ENCODE measurements at places on chromosomes 7 and 10.

DNA sequence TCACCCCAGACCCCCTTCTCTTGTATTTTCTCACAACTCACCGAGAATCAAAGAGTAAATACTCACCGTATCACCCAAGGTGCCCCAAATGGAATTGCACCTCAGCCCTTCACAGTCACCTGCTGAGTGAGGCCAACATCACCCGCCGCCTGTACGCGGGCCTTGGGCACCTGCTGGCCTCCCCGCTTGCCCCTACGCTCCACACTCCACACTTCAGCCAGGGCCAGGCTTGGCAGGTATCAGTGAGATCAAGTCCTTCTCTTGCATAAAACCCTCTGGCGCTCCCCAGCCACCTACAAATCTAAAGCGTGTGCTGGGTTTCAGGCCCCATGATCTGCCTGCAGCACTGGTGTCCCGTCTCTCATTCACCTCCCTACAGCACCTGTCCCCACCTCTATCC lies 300.6 kb downstream of the GFRA1 start:
- DNase-seq = no peak

DNA sequence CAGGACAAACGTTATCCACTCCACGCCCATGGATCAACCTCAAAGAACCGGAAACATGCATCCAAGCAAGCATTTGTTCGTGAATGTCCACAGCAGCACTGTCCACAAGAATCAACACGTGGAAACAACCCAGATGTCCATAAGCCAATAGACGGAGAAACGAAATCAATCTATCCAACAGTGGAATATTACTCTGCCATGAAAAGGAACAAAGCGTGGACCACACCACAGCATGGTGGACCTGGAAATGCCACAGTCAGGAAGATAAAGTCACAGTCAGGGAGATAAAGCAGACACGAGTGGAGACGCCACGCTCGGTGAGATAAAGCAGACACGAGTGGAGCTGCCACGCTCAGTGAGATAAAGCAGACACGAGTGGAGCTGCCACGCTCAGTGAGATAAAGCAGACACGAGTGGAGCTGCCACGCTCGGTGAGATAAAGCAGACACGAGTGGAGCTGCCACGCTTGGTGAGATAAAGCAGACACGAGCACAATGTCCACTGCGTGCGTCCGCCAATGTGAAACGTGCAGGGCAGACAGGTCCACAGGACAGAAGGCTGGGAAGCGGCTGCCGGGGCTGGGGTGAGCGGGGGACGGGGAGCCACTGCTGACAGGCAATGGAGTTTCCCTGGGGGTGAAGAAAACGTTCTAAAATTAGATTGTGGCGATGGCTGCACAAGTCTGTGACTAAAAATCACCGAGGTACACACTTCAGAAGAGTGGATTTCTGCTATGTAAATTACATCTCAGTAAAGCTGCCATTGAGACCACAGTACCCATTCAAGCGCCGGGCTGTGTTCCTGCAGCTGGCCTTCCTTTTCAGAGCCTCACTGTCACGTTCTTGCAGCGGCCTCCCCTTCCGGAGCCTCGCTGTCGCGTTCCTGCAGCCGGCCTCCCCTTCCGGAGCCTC lies 10.6 kb downstream of the GPER1 start:
- DNase-seq = no peak

DNA sequence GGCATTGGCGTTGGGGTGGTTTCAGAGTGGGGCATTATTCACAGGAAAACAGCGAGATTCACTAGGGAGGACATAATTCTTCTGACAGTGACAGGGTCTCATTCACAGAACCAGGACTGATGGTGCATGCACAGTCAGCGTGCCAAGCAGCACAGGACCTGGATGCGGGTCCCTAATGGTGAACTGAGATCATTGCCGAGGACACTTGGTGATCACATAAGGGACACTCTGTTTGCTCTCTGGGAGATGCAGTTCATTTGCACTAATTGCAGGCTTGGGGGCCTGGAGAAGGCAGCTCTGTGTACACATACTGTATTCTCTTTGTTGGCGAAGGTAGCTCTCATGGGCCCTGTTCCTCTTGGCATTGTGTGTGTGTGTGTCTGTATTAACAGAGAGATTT lies 716.1 kb downstream of the PHTF2 start:
- DNase-seq = no peak

- DNase-seq = no peak
These were observed 49.1 kb downstream of the RAPGEF5 start for GRCh38 chr7:22307816-22308215.

GRCh38 chr7:107573537-107573936 lies 6.5 kb upstream of the BCAP29 start:
- no peak for DNase-seq

GRCh38 chr7:45238806-45239205 lies 81.2 kb downstream of the RAMP3 start:
- no peak for DNase-seq

- DNase-seq = no peak
These were observed 30.5 kb downstream of the SHTN1 start for GRCh38 chr10:116974456-116975005.

- no peak for DNase-seq
These were observed 29.8 kb upstream of the EPC1 start for GRCh38 chr10:32376771-32377170.

GRCh38 chr7:20508109-20508508 lies 107.4 kb upstream of the ABCB5 start:
- DNase-seq = no peak

GRCh38 chr10:34101001-34101400 lies 714.1 kb downstream of the PARD3 start:
- no peak for DNase-seq

DNA sequence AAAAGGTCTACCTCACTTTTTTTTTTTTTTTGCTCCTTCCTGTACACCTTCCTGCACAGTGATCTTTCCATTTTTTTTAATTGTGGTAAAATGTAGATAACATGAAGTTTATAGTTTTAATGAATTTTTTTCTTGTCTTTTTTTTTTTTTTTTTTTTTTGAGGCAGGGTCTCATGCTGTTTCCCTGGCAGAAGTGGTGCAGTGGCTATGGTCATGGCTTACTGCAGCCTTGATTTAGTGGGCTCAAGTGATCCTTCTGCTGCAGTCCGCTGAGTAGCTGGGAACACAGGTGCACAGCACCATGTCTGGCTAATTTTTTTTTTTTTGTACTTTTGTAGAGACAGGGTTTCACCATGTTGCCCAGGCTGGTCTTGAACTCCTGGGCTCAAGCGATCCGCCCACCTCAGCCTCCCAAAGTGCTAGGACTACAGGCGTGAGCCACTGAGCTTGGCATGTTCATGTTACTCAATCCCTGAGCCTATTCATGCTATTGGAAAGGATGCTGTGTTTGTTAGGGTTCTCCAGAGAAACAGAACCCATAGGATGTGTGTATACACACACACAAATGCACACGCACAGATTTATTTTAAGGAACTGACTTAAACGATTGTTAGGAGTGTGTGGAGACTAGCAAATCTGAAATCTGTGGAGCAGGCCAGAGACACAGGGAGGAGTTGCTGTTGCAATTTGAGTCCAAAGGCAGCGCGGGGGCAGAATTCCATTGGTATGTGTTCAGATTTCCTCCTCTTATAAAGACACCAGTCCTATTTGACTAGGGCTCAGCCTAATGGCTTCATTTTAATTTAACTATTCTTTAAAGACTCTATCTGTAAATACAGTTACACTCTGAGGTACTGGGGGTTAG lies 29.1 kb downstream of the GALNT11 start:
- DNase-seq = no peak

GRCh38 chr7:107856806-107857540 lies 34.0 kb upstream of the DLD start:
- DNase-seq = peak; percentile 3

DNA sequence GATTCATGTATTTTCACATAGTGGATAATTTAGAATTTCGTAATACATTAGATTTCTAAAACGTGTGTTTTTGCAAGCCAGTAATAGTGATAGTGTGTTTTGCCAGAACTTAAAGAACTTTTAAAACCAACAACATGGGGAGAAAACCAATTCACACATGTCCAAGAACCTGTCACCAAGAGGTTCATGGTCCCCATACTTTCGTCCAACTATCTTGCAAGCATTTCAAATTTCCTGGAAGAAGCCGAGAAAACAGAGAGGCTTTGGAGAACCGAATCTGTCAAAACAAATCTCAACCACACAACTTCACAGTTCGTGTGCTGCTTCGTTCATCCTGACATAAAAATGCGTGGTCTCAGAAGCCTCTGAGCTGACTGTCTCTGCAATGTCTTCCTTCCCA lies 31.9 kb downstream of the GFRA1 start:
- no peak for DNase-seq

GRCh38 chr10:94677691-94678090 lies 5.8 kb upstream of the CYP2C18 start:
- no peak for DNase-seq

DNA sequence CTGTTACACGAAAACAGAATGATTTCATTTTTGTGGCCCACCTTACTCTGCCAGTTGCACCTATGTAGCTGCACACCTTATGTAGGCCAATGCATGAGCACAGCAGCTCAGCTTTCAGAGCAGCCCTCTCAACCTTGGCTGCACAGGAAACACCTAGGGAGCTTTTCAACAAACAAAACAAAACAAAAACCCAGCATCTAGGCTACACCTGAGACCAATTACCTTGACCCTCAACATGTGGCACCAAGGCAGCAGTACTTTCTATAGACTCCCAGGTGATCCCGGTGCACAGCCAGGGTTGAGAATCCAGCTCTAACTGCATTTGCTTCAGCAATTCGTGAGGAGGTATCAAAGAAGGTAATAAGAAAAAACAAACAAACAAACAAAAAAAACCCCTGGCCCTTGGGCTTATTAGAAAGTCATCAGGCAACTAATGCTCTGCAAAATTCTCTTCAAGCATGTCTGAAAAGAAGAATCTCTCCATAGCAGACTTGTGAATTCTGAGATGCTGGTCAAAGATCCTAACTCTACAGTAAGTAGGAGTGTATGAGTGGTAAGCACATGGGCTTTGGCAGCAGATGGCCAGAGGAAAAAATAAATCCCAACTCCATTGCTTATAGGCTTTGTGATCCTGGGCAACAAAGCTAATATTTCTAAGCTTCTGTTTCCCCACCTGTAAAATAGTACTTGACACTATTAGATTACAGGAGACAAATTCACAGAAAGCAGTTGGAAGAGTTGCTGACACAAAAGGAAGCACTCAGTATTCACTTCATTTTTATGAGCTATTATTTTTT lies 113.4 kb upstream of the NOBOX start:
- no peak for DNase-seq

DNA sequence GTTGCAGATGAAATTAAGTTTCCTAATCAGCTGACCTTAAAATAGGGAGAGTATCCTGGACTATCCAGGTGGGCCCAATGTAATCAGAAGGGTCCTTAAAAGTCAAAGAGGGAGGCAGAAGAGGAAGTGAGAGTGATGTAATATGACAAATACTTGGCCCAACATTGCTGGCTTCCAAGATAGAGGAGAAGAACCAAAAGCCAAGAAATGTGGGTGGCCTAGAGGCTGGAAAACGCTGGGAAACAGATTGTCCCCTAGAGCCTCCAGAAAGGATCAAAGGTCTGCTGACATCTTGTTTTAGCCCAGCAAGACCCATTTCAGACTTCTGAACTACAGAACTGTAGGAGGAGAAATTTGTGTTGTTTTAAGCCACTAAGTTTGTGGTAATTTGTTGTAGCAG lies 79.7 kb upstream of the NOBOX start:
- no peak for DNase-seq

GRCh38 chr7:29987083-29987482 lies 2.5 kb downstream of the SCRN1 start:
- DNase-seq = no peak

DNA sequence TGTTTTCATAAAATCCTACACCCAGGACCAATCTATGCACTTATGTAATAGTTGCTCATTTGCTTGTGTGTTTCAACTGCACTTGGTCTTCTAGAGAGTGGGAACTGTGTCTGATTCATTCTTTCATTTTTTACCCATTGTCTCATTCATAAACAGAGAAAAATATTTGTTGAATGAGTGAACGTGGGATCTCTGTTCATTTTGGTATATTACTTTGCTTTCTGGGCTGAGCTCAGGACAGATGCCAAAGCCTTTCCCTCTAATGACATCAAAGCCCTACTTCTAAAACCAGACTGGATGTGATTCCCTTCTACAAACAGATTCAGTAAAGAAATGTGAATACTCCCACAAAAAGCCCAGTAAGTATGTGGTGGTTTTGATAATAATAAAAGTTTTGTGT lies 145.2 kb downstream of the ST7 start:
- DNase-seq = no peak

- no peak for DNase-seq
These were observed 14.3 kb upstream of the ARMC3 start for GRCh38 chr10:22913474-22914092.

DNA sequence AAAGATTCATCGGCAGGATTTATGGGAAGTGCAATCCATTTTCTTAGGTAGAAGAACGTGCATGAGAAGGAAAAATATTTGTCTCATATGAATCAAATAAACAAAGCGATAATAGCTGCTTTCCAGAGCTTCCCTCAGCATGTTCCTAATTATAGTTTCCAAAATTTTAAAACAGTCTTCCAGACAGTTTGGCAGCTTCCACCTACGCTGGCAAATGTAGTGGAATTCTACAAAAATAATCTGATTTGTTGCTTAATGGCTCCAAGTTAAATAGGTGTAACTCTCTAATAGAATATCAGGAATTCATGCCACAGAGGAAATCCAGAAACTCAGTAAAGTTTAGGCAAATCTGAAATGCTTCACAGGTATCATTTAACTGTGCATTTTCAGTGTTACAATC lies 23.3 kb upstream of the AGBL3 start:
- DNase-seq = no peak

DNA sequence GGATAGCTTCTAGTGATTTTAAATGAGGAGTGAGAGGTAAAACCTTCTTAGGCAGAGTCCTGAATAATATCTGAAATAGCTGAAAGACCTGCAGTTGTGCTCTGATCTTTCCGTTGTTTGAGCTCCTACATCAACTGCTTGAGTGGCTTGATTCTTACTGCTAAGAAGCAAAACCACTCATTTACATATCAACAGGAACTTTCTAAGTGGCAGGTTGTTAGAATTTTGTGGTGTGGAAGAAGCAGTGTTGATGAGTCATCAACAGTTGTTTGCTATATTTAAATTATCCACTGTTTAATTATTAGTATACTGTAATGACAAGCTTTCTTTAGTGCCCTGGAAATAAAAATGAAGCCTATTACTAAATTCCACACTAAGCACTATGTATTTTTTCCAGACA lies 689.5 kb downstream of the DNAJB9 start:
- no peak for DNase-seq

GRCh38 chr7:132059141-132059540 lies 502.7 kb upstream of the PODXL start:
- DNase-seq = no peak

GRCh38 chr7:106358103-106358663 lies 73.4 kb upstream of the NAMPT start:
- DNase-seq = no peak
